ENCODE measurements at places on chromosomes 12 and 14. TPM values are rescaled to one million over a fixed set of nuclear protein-coding genes. Genes with fewer than 3 reads are reported as not detected.

KCNC2 gene
- total RNA-seq, result not detected

BBOF1 gene
- total RNA-seq, result 1.2 TPM

FLVCR2 gene
- 0.50 TPM for total RNA-seq

GRCh38 chr12:65832217-65832616 lies 7.9 kb downstream of the HMGA2 start:
- H3K36me3 ChIP-seq, result no peaks in the 10 kb centered on the region
- H3K27ac ChIP-seq, result no peak overlapping the region
- no peak for DNase-seq
- H3K4me1 ChIP-seq, result no peaks in the 10 kb centered on the region

- H3K36me3 ChIP-seq, result peaks cover 56% of the 10 kb centered on the region
- H3K4me1 ChIP-seq, result peaks cover 50% of the 10 kb centered on the region
- peak overlapping the region; percentile 99 for H3K27ac ChIP-seq
- DNase-seq, result peak; percentile 64
- peak overlapping the region; percentile 89 for H3K4me3 ChIP-seq
- H3K27me3 ChIP-seq, result no peaks in the 10 kb centered on the region
Measured at GRCh38 chr14:100066962-100067361, 1.7 kb downstream of the EVL start.

DNA sequence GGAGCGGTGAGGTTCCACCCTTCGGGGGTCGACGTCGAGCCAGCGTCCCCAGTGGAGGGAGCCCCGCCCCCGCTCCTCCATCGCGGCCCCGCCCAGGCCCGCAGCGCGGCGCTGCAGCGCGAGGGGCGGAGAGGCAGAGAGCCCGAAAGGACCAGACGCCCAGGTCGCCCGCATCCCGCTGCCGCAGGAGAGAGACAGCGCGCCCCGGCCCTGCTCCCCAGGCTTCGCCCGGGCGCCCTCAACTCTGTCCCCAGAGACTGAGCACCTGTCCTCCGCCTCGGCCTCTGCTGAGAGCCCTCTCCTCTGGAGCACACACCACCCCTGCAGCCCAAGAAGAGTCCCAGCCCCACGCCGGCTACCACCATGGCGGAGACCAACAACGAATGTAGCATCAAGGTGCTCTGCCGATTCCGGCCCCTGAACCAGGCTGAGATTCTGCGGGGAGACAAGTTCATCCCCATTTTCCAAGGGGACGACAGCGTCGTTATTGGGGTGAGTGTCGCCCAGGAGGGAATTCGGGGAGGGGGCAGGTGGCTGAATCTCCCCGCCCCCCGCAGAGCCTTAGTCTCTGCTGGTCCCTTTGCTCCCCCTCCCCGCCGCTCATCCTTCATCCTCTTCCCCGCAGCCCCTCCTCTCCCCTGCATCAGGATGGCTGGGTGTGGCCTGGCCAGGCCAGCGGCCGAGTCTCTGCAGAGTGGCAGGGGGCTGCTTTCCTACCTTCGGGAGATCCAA lies at the start of gene KIF5A:
KIF5A (plus strand) TSS at position 136 of the 732 bp plus-strand sequence; CDS start at position 364, 228 bp downstream.
- peaks cover 4% of the 10 kb centered on the region for H3K27me3 ChIP-seq
- H3K27ac ChIP-seq, result no peak within 1 kb of the TSS
- peaks cover 31% of the 10 kb centered on the region for H3K4me1 ChIP-seq
- H3K36me3 ChIP-seq, result peaks cover 6% of the 10 kb centered on the region
- DNase-seq, result peak; percentile 72

DNA sequence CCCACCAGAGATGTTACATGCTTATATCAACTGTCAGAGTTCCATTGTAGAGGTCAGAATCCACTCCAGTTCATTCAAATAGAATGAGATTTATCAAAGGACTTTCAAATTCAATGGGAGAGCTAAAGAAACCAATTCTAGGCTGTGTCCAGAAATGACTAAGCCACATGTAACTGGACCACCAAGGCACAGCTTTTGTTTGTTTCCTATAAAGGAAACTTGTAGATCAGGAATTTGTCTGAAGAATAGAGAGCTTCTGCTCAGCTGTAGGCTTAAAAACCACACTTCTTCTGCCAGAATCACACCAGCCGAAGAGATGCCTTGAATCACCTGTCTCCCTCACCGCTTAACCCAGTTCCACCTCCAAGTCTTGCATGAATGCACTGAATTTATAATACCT lies 134.0 kb upstream of the NEDD1 start:
- H3K27me3 ChIP-seq, result no peaks in the 10 kb centered on the region
- H3K4me1 ChIP-seq, result no peaks in the 10 kb centered on the region
- DNase-seq, result no peak
- no peak overlapping the region for H3K27ac ChIP-seq
- H3K36me3 ChIP-seq, result no peaks in the 10 kb centered on the region
- H3K4me3 ChIP-seq, result no peak overlapping the region

GRCh38 chr14:68178282-68178681 lies 358.7 kb downstream of the RAD51B start:
- DNase-seq, result no peak
- H3K4me3 ChIP-seq, result no peak overlapping the region
- H3K27me3 ChIP-seq, result no peaks in the 10 kb centered on the region
- no peak overlapping the region for H3K27ac ChIP-seq
- peaks cover 28% of the 10 kb centered on the region for H3K4me1 ChIP-seq
- H3K36me3 ChIP-seq, result no peaks in the 10 kb centered on the region

DNA sequence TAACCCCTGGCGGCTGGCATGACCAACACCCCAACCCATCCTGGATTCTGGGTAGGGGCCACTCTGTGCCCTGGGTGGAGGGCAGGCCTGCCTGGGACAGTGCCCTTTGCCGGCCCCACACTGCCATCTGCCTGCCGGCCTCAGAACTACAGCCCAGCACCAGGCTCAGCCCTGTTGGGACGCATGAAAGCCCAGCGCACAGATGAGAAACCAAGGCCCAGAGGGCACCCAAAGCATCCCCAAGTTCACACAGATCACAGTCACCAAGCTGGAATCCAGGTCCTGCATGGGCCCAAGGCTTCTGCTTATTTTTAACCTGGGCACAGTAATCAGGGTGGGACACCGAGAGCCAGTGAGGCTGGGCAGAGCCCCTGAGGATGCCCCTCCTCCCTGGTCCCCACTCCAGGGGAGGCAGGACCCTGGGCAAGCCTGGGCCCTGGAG lies 26.2 kb downstream of the RFLNA start:
- H3K27me3 ChIP-seq, result no peaks in the 10 kb centered on the region
- H3K4me3 ChIP-seq, result no peak overlapping the region
- peak; percentile 80 for DNase-seq
- H3K27ac ChIP-seq, result no peak overlapping the region

DNA sequence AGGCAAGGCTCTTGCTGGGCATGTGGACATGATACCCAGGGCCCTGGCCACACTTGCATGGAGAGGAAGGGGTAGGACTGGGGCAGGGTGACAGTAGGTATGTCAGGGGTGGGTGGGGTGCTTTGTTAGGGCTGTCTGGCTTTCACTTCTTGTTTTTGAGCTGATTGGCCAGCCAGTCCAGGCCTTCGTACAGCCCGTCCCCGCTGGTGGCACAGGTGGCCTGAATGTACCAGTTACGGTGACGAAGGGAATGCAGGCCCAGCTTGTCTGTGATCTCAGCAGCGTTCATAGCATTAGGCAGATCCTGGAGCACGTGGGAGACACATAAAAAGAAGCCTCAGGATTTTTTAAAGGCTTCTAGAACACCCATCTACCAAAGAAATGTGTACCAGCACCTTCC lies 13.5 kb upstream of the FKBP11 start:
- no peak overlapping the region for H3K4me3 ChIP-seq
- H3K36me3 ChIP-seq, result peaks cover 4% of the 10 kb centered on the region
- H3K4me1 ChIP-seq, result peaks cover 12% of the 10 kb centered on the region
- no peak overlapping the region for H3K27ac ChIP-seq

- H3K27me3 ChIP-seq, result peaks cover 2% of the 10 kb centered on the region
- peaks cover 3% of the 10 kb centered on the region for H3K4me1 ChIP-seq
- no peak for DNase-seq
- no peak overlapping the region for H3K27ac ChIP-seq
- no peak overlapping the region for H3K4me3 ChIP-seq
Measured at GRCh38 chr14:69008421-69008884, 29.4 kb upstream of the ACTN1 start.
